ENCODE measurements at places on chromosomes 13 and 19.

- no peak for DNase-seq
These were observed 54.0 kb downstream of the SPATA13 start for GRCh38 chr13:24214528-24214927.

DNA sequence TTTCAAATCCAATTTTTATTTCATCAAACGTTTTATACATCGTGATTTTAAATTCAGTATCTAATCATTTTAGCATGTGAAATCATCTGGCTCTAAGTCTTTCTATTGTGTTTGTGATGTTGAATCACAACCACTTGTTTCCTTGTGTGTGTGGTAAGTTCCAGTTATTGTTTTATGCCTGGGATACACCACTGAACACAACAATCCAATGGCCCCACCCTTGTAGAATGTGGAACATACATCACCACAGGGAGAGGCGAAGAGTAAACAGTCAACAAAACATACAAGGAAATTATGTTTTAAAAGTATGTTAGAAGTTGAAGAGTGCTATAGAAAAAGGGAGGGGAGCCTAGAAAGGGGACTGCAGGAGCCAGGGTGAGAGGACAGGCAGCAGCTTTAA, 100.5 kb downstream of the EPSTI1 start:
- no peak for DNase-seq

DNA sequence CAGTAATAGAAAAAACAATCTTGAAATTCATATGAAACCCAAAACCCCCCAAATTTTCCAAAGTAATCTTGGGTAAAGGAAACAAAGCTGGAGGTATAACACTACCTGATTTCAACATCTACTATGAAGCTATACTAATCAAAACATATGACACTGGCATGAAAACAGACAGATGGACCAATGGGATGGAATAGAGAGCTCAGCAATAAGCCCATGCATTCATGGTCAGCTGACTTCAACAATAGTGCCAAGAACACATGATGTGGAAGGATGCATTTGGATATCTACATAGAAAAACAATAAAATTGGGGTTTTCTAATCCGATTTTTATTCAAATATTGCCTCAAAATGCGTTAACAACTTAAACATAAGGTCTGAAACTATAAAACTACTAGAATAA, 32.2 kb upstream of the ZNF766 start:
- no peak for DNase-seq

DNA sequence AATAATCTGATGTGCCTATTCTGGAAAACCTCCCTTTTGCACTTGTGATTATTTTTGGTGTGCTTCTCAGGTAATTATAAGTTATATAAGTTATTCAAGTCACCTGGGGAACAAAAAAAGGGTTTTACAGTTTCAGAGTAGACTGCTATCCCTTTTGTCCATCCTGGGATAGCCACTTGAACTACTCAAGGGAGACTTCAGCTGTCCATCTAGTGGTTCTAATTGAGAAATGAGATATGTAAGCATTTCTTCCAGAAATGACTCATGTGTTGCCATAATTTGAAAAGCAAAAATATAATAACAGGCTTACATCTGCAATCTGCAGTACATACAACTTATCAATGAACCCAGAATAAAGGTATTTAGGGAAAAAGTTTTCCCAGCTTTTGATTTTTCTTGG, 20.4 kb downstream of the UBL3 start:
- DNase-seq = no peak

DNA sequence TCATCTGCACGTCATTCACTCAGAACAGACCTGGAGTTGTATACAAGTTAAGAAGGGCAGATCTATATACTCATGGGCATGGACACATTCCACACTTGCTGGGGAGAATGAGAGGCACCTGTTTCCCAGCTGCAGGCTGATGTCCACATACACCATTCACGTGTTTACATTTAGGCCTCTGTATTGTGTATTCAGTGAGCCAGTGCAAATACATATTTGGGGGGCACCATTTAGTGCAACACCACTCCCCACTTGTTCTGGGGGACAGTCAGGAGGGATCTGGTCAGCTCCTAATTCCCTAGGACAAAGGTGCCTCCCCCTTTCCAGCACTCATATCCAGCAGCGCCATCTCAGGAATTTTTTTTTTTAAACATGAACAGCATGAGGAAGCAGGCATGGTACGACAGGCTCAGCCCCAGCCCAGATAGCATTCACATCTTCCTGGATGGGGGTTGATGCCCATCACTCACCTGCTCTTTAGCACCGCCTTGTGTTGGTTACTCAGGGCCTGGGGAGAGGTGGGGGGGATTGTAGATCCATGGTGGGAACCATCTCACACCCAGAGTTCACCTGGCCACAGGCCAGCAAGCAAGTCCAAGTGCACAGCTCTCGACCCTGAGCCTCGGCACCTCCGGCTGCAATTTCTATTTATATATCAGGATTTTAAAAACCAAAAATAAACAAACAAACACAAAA, 56.9 kb upstream of the ZNF254 start:
- no peak for DNase-seq

- peak; percentile 67 for DNase-seq
These were observed 102.5 kb downstream of the GADD45B start for GRCh38 chr19:2578391-2578890.

GRCh38 chr13:90385781-90386489, 961.6 kb upstream of the MIR17HG start:
- DNase-seq = no peak

DNA sequence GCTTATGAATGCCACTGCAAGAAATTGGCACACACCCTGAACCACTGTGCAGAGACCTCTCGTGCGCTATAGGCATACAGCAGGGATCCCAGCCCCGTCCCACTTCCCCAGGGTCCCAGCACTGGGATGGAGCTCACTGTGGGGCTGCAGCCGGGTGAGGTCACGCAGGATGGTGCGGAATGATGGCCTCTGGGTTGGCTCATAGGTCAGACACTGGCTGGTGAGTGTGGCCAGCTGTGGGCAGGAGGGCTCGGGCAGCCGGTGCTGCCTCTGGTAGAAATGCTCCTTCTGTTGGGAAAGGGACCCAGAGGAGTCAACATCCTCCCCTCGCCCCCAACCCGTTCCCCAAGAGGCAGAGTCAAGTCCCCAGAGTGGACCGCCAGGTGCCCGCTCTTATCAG, 17.0 kb upstream of the ICAM3 start:
- DNase-seq = no peak

DNA sequence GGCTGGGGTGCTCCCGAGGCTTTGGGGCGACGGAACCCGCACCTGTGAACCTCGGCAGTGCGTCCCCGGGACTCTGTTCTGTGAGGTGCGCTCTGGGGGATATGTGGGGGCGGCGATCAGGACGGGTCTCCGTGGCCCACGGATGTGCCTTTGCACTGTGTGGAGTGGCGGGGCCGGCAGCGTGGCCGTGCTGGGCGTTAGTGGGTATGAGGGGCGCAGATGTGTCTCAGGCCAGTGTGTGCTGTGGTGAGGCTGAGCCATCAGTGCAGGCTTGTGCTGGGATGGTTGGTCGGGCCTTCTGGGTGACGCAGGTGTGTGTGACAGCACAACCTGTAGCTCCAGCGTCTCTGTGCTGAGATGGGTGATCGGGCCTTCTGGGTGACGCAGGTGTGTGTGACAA, 16.9 kb downstream of the ZNF331 start:
- no peak for DNase-seq

- DNase-seq = no peak
These were observed 130.6 kb downstream of the COG6 start for GRCh38 chr13:39786091-39786490.

All from right forelimb (tissue), 1 donor.